NCI-H1092 (cell line): ENCODE measurements at places on chromosomes 12 and 14.

DNA sequence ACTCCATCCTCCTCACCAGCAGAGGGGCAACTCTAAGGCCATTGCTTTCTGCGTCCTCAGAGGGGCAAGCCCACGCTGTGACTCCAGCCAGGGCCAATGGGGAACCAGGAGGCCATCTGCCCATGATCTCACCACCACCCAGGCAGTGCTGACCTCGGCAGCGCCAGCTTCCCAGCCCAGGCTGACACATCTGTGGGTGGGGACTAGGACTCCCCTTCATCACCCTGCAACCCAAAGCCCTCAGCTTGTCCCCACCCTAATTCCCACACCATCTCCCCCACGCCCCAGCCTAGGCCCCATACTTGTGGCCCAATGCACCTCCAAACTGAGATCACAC lies 58.6 kb downstream of the VWF start:
- no peak for DNase-seq

DNA sequence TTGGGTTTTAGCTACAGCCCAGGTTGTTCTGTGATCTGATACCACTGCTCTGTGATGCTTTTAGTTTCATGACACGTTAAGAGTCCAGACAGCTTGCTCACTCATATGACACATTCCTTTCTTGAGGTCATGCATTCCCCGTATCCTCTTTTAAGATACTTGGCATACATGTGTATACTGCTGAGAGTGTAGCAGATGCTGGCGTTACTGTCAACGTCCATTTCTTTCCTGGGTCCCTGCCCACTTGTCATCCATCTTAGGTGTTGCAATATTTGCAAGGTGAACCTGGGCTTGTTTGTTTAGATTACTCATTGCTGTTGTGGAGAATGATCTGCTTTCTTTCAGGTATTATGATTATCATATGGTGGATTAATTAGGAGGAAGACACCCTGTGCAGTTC lies 9.1 kb upstream of the EMP1 start:
- DNase-seq: no peak

GRCh38 chr12:83313322-83313721 lies 626.6 kb downstream of the TMTC2 start:
- DNase-seq: no peak

DNA sequence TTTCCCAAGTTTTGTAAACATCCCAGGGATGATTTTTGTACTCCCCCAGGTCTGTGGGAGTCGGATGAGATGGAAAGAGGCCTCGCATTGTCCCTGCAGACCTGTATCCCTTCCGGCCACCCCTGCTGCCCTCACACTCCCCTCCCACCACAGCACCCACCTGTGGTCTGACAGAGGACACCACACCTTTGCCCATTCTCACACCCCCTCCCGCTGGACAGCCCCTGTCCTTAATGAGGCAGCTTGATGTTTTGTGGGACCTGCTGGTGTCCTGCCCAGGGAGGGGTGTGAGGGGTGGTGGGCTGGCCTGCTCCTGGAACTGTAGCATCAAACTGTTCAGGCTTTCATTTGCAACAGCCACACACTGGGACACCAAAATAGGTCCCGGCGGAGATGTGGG lies 71.3 kb downstream of the EID3 start:
- DNase-seq: no peak

DNA sequence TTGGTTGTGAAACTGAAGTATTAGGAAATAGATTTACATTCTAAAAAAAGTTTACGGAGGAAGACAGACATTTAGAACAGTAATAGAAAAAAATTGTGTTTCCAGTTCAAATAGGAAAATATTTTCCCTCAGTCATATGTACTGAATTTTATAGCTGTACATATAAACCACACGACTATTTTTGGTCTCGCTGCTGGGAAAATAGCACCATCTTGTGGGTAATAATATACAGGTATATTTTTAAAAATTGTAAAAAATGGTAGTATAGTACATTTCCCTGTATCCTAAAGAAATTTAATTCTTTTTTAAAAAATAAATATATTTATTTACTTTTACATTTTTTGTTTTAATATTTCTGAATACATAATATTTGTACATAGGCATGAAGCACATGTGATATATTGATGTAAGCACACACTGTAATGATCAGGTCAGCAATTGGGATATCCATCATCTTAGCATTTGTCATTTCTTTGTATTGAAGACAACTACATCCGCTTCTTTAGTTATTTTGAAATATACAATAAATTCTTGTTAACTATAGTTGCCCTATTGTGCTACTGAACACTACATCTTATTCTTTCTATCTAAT lies 168.6 kb downstream of the ALX1 start:
- DNase-seq: peak; percentile 2

DNA sequence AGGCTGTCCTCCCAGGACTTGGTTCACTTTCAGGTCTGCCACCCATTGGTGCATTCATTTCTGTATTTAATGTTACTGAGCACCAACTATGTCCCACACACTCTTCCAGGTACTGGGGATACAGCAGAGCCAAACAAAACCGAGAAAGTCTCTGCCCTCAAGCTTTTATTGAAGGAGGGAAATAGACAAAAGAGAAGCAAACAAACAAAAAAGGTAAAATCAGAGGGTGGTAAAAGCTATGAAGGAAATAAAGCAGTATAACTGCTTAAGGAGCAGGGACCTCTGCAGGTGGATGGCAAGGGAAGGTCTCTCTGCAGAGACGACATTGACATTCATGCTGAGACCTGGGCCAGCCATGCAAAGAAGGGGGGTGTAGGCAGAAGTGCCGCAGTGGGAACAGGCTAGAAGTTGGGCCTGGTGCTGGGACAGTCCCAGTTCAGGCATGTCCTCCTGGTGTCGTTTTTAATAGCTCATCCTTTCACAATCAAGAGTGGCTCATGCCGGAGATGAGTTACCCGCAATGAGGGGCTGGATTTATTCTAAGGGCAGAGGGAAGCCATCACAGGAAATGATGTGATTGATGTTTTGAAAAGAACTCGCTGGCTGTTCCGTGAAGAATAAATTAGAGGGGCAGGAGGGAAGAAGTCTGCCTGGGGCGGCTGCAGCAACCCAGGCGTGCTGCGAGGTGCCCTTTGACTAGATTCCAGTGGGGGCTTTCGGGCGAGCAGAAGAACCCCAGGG lies 72.8 kb downstream of the IRF2BPL start:
- DNase-seq: no peak

DNA sequence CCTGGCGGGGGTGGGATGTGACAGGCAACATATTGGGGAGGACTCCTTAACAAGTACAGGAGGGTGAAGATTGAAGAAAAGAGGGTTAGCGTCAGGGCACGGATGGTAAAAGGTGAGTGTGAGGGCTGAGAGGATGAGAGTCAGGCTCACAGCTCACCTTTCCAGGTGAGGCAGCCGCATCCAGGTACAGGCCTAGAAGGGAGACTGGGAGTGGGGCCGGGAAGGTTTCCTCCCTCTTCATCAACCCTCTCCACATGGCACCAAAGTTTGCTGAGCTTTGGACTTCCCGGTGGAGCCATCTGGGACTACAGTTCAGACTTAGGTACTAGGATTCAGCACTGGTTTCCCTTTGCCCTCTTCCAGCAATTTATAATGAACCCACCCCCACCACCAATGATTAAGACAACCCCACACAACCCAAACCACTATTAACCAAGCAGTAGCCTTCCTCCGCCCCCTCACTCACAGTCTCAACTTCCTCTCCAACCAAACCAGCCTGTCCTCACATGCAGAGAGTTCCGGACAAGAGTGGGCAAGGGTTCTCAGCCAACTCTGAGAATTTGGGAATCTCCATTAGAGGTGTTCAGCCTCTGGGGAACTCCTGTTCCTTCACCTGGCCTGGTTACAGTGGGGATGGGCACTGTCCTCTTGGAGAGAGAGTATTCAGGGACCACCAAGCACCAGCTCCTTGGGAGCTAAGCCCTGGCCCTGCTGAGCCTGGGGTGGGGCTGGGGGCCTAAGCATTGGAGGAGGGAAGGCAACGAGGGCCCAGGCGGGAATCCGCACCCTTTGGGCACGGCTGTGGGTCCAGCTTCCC lies 2.4 kb upstream of the HOXC4 start:
- no peak for DNase-seq

- DNase-seq: no peak
These were observed 34.9 kb downstream of the PDE3A start for GRCh38 chr12:20403230-20403629.

DNA sequence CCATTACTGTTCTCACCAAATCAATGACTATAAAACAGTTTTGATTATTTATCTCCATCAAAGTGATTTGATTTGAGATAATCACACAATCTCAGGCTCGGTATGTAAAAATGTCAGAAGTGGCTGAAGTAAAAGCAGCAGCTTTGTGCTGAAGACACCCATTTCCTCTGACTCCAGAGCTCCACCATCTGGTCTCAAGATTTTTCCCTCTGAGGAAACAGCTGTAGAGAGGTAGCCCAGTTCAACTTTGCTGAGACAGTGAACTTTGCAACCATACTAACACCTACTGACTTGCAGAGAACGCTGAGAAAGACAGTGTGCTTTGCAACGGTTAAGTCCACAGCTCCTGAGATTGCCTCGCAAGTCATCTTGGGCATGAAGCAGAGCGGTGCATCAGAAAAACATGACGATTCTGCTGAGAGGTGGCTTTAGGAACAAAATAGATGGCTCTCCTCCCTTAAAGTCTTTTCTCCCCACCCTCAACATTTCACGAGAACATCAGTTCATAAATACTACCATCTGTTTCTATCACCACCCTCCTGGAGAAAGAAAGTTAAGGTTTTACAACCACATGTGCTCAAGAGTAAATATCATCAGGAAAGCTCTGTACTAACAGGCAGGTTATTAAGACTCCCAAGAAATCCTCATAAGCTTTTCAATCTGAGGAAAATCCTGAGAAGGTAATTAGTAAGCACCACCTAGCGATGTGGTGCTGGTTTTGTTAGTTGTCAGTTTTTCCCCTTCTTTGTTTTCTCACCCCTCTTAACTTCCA lies 34.8 kb downstream of the HIGD1C start:
- no peak for DNase-seq

- no peak for DNase-seq
These were observed 22.9 kb downstream of the KRT18 start for GRCh38 chr12:52971679-52972329.

DNA sequence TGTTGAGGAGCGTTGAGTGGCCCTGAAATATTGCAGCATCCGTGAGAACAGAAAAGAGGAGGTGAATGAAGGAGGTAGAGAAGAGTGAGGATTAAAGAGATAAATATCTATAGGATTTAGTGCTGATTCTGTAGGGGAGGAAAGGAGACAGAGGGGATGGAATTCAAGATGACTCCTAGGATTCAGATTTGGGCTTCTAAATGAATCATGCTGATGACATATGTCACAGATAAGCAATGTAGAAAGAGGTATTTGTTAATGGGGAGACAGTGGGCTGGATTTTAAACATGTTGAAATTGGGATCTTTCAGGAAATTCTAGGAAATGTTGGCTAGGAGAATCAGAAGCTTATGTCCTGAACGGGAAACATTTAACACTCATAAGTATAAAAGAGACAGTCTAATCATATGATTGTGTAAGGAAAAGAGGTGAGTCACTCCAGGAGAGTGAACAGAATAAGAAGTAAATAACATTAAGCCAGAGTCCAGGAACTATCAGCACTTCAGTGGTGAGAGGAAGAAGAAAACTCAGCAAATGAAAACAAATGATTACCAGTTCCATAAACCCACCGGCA lies 58.1 kb upstream of the DIO2 start:
- DNase-seq: no peak

GRCh38 chr12:6092784-6093722 lies 31.4 kb downstream of the VWF start:
- DNase-seq: no peak

DNA sequence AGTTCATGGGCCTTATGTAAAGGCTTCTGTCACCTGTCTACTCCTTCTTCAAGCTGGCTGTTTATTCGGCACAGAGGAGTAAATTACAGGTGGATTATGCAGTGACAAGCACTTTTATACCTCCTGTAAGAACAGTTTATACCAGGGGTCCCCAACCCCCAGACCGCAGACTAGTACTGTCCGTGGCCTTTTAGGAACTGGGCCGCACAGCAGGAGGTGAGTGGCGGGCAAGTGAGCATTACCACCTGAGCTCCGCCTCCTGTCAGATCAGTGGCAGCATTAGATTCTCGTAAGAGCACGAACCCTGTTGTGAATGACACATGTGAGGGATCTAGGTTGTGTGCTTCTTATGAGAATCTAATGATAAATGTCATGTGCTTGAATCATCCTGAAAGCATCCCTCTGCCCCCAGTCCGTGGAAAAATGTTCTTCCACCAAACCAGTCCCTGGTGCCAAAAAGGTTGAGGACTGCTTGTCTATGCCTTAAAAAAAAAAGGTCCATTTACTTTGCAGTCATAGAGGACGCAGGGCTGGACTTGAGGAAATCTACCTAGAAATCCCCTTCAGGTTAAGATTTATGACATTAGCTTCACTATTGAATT lies 78.8 kb downstream of the ETV6 start:
- no peak for DNase-seq

DNA sequence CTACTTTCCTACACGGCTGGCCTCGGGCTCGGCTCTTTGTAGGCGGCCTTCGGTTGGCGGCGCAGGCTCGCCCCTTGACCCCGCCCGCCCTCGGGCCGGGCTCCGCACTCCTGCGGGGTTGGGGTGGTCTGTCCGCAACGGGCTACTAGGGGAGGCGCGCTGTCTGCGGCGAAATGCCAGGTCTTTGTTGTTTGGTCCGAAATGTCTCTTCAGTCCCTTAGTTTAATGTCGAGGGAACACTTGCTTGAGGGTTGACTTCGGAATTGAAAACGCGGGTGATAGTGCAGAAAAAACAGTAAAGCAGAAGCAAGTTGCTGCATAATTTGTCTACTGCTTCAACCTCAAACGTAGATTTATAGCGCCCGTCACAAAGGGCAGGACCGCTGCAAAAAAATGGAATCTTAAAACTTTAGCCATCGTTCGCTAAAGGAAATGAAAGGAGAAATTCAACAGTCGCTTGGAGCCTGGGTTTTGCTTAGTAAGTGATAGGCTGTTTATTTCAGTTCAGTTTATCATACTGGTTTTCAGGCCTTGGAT lies 390 bp downstream of the JKAMP start:
- DNase-seq: no peak

DNA sequence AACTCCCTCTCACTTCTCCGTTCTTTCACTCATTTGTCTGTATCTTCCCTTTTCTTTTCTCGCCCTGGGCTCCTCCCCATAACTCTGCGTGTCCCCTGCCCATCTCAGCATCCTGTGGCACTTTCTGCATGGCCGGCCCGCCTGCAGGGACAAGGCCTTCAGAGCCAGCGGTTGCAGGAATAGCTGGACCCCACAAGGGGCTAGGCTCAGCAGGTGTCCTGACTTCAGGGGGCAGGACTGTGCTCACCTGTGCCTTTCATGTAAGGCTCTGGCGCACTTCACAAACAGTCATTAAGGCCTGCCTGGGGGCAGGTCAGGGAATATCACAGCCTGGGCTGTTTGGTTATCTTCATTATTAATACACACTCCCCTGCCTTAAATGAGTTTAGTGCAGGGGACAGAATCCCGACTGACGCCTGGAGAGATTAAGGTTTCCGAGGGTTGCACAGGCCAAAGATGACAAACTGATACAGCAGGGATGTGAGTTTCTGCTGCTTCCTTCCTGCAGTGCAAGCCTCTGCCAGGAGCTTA lies 768.8 kb upstream of the TBX3 start:
- no peak for DNase-seq
